ENCODE measurements at places on chromosomes 2 and 18.

DNA sequence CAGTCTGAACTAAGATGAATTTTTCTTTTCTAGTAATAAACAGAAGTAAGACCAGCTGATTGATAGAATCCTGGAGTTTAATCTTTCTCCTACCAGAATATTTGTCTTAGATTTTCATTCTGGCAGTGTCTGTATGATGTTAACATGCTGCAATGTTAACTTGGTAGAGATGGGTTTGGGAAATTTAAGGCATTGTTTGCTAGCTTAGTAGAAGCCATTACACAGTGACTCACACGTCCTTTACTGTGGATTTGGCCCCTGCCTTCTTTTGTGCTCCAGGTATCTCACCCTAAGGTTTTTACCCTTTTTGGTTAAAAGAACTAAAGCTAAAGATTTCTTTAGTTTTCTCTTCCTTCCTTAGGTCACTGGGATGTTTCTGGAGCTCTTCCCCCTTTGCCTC lies 84.1 kb downstream of the SPTBN1 start:
- DNase-seq: no peak

- no peak for DNase-seq
Observed at GRCh38 chr2:45009928-45010701, 863 bp upstream of the SIX2 start.

GRCh38 chr2:61785583-61785982 lies 68.3 kb downstream of the FAM161A start:
- DNase-seq: no peak

GRCh38 chr2:37711308-37711731 lies 39.9 kb upstream of the CDC42EP3 start:
- no peak for DNase-seq

GRCh38 chr18:70333757-70334156 lies 44.9 kb downstream of the SOCS6 start:
- no peak for DNase-seq

- no peak for DNase-seq
Observed at GRCh38 chr2:10320575-10320931, 17.8 kb downstream of the HPCAL1 start.
